ENCODE measurements at places on chromosomes 1 and 21.

- DNase-seq = no peak
Observed at GRCh38 chr1:70405780-70406416, 5.2 kb upstream of the CTH start.

- DNase-seq = no peak
Observed at GRCh38 chr1:116568662-116569380, 2.0 kb downstream of the CD58 start.

DNA sequence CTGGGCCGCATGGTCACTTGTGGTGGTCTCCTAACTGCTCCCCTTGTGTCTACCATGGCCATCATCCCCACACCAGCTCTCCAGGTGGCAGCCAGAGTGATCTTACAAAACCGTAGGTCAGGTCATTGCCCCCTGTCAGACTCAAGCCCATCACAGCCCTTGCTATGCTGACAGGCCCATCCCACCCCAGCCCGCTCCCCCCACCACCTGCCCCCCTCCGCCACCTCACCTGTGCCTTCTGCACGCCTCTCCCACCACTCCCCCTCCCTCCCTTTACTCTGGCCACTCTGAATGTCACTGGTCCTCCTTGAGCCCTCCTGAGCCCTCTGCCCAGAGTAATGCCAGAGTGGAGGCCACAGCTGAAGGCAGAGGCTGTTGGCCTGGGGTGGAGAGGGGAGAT, 28.5 kb downstream of the TEX35 start:
- DNase-seq = no peak

DNA sequence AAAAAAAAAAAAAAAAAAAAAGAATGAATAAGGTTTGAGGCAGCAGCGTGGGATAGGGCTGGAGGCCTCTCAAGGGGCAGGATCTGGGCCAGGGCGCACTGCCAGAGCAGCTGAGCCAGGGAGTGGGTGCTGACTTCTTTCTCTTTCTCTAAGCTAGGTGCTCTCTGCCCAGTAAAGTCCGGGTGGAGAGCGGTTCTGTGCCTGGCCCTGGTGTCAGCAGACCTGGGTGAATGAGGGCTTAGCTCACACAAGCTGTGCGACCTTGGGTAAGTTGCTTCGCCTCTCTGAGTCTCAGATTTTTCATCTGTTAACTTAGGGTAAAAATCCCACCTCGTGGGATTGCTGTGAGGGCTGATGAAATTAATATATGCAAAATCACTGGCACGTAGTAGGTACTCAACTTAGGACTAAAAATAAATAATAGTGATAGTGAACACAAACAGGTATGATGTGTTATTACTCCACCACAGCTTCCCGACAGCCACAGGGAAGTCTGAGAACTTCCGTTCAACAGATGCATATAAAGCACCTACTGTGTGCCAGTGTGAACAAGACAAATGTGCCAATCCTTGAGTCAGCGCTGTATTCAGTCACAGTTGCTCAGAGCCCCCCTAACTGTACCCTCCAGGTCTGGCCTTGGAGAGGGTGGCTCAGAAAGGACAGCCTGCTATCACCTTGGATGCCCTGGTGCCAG, 2.0 kb upstream of the FAM131C start:
- no peak for DNase-seq

GRCh38 chr1:156963621-156964020, 43.2 kb downstream of the LRRC71 start:
- no peak for DNase-seq

DNA sequence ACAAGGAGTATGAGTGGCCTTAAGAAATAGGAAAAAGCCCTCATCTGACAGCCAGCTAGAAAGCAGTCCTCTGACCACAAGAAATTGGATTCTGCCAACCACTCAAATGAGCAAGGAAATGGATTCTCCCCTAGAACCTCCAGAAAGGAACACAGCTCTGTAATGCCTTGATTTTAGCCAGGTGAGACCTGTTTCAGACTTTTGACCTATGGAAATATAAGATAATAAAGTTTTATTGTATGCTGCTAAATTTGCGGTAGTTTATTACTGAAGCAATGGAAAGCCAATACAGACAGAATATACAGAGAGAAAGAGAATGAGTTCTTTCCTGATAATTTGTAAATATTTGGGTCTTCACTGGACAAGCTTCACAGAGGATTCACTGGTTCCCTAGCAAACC, 28.8 kb upstream of the SELE start:
- DNase-seq = no peak

GRCh38 chr1:154717528-154717924, 109.5 kb upstream of the ADAR start:
- no peak for DNase-seq

DNA sequence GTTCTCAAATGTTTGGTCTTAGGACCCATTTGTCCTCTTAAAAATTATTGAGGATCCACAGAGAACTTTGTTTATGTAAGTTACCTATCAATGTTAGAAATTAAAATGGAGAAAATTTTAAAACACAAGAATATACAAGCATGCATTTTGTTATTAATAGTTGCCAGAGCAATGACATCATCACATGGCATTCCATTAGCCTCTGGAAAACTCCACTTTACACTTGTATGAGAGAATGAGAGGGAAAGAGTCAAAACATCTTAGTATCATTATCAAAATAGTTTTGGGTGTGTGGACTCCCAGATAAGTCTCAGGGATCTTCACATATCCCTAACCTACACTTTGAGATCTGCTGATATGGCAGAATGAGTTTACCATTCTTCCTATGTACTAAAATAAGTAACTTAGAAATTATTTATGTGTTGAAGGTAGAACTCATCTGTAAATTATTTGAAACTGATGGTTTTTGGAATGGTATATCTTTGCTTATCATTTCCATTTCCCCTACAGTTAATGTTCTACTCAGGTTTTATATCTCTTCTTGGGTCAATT, 48.8 kb downstream of the RNF220 start:
- no peak for DNase-seq

DNA sequence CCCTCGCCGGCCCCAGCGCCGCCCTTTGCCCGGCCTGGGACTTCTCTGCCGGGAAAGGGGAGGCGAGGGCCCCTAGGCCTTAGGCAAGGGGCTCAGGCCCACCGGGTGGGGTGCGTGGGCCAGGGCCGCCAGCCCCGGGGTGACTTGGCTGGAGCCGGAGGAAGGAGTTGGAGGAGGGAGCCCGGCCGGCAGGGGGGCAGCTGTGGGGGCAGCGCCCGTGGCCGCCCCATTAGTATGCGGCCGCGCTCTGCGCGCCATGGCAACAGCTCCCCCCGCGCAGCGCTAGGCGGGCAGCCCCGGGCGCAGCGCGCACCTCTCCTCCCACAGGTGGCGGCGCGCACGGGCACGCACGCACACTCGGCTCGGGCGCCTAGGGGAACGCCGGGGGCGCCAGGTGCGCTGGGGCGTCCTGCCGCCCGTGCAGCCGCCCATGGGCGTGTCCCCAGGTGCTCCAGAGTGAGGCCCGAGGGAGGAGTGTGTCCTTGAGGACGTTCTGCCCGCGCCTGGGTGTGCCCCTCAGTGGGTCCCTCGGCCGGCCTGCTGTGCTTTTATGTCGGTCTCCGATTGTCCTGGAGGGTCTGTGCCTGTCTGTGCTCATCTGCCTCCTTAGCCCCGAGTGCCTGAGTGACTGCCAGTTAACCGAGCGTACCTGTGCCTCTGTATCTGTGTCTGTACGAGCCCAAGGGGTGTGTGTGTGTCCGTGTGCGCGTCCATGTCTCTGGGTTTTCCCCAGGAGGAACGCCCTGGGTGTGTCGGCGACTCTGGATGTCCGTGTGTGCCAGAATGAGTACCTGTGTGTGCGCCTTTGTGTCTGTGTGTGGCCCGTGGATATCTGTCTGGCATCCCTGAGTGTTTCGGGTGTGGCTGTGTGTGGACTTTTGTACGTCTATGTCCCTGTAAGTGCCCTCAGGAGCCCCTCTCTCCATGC, 38.2 kb upstream of the WASF2 start:
- no peak for DNase-seq

DNA sequence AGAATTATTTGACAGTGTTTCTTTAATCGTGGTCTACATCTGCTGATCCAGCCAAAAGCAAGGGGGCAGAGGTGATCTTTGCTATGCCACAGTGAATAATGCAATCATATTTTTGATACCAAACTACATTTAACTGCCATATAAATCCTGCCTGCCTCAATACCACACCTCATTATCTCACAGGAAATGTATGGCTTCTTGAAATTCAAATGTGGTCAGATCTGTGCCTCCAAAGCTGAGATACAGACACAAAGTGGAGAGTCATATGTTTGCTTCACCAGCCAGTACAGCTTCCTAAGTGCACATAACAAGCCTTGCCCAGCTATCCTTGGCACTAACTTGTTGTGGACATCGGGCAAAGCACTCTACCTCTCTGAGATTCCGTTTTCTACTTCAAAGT, 250.0 kb upstream of the NFIA start:
- DNase-seq = no peak

GRCh38 chr1:213274140-213274539, 223.1 kb downstream of the RPS6KC1 start:
- no peak for DNase-seq

DNA sequence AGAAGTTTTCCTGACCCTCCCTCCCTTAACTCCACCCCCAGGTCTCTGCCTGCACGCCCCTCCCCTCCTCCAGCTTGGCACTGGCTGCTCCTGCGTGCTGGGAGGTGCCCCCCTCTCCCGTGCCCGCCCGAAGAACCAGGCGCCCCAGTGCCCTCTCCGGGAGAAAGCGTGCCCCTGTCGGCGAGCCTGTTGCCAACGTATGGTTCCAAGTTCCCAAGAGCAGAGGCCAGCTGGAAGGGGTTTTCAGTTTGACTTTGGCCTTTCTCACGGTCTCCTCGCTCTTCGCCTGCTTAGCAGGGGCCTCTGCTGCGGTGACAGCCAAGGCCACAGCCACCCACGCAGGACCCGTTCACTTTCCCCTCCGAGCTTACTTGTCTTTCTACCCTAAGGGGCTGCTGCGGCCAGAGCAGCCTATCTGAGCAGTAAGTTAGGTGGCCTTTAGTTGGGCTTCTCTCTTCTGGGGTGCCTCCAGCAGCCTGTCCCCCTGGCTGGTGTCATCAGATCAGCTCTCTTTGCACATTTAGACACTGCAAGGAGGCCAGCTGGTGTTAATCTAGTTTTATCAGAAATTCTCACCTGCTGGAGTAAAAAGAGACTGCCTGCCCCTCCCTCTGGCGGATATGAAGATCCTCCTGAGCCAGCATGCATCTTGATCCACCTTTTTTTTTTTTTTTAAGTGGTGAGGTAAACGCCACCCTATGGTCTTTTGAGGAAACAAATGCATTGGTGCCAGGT, 1.5 kb downstream of the STUM start:
- DNase-seq = peak; percentile 3

GRCh38 chr1:156998301-156998700, 47.2 kb downstream of the ARHGEF11 start:
- no peak for DNase-seq

DNA sequence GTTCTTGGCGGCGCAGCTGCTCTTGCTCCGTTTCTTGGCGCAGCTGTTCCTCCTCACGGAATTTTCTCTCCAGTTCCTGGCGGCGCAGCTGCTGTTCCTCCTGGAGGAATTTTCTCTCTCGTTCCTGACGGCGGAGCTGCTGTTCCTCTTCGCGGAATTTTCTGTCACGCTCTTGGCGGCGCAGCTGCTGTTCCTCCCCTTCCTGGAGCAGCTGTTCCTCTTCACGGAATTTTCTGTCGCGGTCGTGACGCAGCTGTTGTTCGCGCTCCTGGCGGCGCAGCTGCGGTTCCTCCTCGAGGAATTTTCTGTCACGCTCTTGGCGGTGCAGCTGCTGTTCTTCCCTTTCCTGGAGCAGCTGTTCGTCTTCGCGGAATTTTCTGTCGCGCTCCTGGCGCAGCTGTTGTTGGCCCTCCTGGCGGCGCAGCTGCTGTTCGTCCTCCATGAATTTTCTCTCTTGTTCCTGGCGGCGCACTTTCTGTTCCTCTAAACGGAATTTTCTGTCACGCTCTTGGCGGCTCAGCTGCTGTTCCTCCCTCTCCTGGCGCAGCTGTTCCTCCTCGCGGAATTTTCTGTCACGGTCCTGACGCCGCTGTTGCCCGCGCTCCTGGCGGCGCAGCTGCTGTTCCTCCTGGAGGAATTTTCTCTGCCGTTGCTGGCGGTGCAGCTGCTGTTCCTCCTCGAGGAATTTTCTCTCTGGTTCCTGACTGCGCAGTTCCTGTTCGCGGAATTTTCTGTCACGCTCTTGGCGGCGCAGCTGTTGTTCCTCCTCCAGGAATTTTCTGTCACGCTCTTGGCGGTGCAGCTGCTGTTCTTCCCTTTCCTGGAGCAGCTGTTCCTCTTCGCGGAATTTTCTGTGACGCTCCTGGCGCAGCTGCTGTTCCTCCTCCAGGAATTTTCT, 7.0 kb downstream of the TCHH start:
- DNase-seq = no peak

- DNase-seq = no peak
Observed at GRCh38 chr1:232786845-232787455, 18.3 kb upstream of the MAP10 start.

Data from stimulated activated CD4-positive, alpha-beta T cell treated with anti-CD3 and anti-CD28 coated beads, Interleukin-12 subunit alpha, Interleukin-12 subunit beta, amount 100 ng/mL, for 48 hours (primary cell).